ENCODE measurements at places on chromosomes 11 and 22.

DNA sequence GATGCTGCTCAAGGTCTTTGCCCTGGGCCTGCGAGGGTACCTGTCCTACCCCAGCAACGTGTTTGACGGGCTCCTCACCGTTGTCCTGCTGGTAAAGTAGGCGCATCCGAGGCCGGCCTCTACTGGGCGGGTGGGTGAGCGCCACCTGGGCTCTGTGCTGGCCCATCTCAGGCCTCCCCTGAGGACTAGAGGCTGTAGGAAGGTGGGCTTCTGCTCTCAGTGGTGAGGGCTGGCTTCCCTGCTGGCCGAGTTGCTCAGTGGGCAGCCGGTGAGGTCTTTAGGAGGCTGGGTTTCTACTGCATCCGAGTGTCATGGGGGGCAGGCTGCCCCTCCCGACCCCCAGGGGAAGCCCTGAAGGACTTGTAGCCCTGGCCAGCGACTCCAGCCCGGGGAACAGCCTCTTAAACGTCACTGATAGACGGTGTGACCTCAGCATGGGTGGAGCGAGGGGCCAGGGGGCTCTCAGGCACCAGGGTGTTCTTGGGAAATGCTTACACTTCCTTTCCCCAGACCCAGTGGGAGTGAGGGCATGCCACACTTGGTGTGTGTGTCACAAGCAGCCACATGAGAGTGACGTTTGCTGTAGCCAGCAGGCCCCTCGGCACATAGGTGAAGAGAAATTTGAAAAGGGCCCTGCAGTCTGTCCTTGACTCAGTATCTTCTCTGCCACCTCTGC is 30.3 kb downstream of the TPCN2 start:
- DNase-seq: no peak

DNA sequence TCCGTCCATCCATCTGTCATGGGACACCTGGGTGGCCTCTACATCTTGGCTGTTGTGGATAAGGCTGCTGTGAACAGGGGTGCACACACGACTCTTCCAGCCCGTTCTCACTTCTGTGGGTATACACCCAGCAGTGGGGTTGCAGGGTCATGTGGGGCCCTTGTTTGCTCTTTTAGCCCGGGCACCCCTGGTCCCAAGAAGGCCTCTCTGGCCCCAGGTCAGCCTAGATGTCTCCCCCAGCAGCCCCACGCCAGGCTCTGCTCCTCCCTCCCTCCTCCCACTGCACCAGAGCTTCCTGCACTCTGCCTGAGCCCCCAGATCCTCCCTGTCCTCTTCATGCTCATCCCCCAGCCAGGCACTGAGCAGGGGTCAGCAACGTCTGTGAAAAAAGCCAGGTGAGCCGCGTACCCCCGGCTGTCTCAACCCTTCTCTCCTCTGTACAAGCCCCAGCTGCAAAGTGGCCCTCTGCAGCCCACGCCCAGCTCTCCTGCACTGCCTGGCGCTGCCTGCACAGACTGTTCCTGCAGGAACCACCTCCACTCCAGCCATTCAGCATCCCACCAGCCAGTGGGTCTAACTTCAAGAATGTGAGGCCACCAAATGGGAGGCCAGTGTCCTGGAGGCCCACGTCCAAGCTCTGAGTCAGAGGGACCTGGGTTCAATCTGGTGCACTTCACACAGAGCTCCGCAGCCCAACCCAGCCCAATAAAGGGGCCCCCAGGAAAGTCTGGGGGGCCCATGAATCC is 1508.9 kb downstream of the BRD1 start:
- DNase-seq: no peak

- no peak for DNase-seq
These were observed 15.3 kb downstream of the PARVA start for GRCh38 chr11:12392672-12393071.

GRCh38 chr22:35604621-35605368 is 12.3 kb downstream of the MB start:
- no peak for DNase-seq

GRCh38 chr11:41301023-41301422 is 158.4 kb downstream of the LRRC4C start:
- no peak for DNase-seq

GRCh38 chr22:38110863-38111852 is 674 bp upstream of the BAIAP2L2 start:
- no peak for DNase-seq

DNA sequence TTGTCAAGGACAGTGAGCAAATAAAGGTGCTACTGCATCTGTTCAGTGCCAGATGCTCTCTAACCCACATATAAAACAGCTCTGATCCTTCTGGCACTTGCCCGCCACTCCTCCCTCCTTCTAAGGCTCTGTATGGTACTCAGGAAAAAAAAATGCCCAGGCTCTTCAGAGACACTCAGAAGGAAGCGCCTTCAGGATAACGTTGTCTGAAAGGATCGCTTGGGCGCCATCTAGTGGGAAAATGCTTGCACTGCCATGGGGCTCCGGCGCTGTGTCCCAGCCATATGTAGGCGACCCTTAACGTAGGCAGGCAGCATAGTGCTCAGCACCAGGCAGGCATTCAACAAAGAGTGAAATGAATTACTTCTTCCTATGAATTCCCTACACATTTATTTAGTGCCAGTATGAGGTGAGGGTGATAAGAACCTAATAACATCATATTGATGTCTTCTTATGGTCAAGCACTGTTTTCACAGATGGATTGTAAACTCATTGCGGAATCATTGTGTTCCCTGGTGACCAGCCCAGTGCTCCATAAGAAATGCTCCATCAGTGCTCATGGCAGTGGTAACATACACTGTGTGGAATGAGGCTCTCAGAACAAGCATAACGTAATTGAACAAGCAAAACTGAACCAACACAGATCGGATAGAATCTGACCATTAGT is 39.6 kb downstream of the PAMR1 start:
- peak; percentile 80 for DNase-seq

DNA sequence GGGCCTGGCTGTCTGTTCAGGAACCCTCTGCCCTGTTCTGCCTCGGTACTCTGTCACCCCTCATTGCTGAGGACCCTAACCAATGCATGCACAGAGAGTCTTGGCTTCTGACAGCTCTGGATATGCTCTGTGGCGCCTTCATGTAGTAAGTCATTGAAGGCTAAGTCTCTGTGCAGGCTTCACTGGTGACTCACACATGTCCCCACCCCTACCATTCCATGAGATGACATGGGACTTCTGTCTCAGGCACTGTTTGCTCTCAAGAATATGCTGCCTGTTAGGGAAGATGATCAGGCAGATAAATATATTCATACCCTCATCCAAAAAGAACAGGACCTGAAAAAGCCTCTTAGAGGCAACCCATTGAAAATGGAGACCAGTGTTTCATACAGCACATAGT is 43.6 kb upstream of the HORMAD2 start:
- no peak for DNase-seq

DNA sequence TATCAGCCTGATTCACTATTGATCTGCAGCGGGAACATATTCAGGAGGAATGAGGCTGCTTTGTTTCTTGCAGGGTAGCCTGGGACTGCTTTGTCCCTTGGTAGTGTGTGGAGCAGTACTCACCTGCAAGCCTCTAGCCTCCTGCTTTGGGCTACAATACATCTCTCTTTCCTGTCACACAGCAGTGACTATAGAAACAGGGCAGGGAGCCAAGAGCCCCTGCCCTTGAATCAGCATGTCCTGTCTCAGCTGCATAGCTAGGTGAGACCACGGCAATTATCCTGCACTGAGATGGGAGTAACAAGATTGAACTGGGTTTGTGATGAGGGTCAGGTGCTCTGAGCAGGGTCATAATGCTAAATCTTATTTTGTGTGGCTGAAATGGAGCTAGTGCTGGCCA is 191.9 kb downstream of the NELL1 start:
- no peak for DNase-seq

DNA sequence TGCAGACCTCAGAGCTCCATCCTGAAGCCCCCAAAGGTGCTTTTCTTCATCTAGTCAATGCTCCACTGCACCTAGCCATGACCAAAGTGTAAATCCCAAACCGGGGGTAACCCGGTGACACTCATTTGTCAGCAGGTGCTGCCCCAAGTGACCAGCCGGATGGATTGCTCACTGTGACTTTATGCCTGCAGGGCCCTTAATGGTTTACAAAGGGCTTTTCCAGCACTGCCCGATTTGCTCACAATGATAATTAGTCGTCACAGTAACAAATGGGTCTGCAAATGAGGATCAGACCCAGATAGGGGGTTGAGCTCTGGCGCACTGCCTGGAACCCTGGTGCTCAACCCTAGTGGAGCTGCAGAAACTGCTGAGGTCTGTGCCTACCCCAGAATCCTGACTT is 45.7 kb upstream of the CD5 start:
- no peak for DNase-seq

- DNase-seq: no peak
These were observed 17.1 kb upstream of the BDNF start for GRCh38 chr11:27717377-27717776.

DNA sequence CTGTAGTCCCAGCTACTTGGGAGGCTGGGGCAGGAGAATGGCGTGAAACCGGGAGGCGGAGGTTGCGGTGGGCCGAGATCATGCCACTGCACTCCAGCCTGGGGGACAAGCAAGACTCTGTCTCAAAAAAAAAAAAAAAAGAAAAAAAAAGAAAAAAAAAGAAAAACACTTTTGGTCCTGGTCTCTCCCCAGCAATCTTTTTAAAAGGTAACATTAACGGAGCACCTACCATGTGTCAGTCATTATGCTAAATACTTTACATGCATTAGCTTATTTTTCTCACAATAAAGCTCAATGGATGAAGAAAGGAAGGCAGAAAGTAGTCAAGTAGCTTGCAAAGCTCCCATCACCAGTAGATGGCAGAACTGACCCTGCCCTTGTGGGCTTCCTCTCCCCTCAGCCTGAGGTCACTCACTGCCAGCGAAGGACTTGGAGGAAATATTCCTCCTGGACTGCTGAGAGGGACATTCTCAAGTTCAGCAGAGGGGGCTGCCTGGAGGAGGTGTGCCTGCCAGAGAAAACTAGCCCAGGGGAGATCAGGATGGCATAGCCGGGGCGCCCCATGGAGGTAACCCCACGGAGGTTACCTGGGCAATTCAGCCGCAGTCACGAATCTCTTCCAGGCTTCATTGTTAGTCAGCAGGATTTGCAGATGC is 15.5 kb downstream of the APOL3 start:
- no peak for DNase-seq

DNA sequence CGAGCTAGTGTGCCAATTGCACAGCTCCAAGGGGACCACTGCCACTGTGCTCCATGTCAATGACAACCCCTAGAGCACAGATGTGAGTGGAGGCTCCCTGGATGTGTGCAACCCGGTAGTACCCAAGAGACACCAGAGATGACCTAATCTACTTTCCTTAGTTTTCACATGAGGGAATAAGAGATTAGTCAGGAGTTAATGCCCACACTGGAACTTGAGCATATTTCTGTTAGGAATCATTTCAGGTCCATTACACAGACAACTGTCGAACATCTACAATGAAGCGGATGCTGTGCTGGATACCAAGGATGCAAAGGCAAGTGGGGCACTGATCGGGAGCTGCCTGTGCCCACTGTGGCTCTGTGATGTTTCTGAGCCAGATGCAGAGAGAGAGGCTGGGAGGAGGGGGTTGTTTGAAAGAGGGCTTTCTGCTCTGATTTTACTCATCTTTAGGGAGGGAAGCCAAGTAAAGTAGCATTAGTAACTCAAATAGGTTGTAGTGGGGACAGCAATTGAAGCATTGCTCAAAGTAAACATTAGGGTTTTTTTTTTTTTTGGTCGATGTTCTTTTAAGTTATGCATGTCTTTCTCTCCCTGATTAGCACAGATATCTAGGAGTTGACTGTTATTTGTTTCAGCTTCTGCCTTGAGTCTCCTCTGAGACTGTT is 82.5 kb upstream of the SORL1-AS1 start:
- DNase-seq: no peak

- DNase-seq: no peak
These were observed 1.5 kb downstream of the OR51B4 start for GRCh38 chr11:5300251-5300650.

GRCh38 chr22:36550701-36551495 is 21.9 kb upstream of the EIF3D start:
- DNase-seq: no peak

DNA sequence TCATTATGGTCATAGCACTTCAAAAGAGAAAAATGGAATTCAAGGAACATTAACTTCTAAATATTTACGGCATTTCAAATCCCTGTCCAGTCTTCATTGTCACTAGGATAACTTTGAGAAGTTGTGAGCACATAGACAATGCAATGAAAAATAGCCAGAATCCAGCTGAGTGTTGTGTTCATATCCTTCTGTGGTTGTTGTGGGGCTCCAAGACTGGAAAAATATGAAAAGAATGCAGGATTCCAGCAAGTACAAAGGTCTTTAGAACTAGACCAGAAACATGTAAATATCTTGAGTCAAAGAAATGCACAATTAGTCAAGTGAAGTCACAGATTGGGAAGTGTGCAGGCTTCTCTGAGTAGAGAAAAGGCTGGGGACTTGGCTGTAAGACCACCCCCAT is 68.7 kb downstream of the WT1 start:
- no peak for DNase-seq

DNA sequence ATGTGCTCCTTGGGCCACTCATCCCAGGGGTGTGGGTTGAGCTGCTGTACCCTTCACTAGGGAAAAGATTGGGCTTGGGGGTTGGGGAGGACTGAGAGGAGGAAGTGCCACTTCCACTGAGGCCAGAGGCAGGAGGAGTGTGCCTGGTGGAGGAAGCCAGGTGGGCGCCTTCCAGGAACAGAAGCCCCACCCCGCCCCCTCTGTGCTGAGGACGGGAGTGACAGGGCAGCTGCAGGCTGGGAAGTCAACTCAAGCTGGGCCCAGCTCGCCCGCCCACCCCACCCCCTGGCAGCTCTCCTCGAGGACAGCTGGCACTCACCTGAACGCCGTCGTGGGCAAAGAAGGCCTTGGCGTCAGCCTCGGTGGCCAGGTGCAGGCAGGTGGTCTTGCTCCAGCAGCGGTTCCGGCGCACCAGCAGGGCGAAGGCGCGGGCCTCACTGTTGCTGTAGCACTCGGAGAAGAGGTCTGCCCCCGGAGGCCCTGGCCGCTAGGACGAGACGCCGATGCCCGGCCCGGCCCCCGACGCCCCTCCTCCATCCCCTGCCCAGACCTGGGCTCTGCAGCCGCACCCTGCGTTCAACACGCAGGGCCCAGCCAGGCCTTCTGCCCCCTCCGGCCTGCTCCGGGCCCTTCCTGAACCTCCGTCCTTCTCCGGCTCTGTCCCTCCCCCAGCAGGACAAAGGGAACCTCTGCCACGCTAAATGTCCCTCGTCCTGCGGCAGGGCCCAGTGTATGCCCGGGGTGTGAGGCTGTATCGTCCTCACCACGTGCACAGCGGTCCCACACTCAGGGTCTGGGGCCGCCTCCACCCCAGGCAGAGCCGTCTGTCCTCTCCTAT is 13.4 kb downstream of the TSSC4 start:
- no peak for DNase-seq

- DNase-seq: no peak
These were observed 68.0 kb downstream of the RNF169 start for GRCh38 chr11:74816664-74817063.

Measured in CD4-positive, alpha-beta T cell (primary cell).